Natural killer cell treated with Interleukin-12 subunit alpha and Interleukin-12 subunit beta and Interleukin-15 and Interleukin-18, amount 100 ng/mL, for 72 hours (primary cell): ENCODE measurements at places on chromosomes 11 and 22. TPM values are rescaled to one million over a fixed set of nuclear protein-coding genes. Genes with fewer than 3 reads are reported as not detected.

C11orf42 gene
- total RNA-seq = not detected

TMEM179B gene
- total RNA-seq = 30.5 TPM

TMEM109 gene
- 105 TPM for total RNA-seq

CCDC34 gene
- total RNA-seq = 9.9 TPM

DCPS gene
- total RNA-seq = 46.7 TPM

TPCN2 gene
- total RNA-seq = 17.1 TPM

UPK2 gene
- 1.1 TPM for total RNA-seq

GRCh38 chr22:31544481-31545480 is 48.4 kb downstream of the SFI1 start:
- no peak for DNase-seq

DNA sequence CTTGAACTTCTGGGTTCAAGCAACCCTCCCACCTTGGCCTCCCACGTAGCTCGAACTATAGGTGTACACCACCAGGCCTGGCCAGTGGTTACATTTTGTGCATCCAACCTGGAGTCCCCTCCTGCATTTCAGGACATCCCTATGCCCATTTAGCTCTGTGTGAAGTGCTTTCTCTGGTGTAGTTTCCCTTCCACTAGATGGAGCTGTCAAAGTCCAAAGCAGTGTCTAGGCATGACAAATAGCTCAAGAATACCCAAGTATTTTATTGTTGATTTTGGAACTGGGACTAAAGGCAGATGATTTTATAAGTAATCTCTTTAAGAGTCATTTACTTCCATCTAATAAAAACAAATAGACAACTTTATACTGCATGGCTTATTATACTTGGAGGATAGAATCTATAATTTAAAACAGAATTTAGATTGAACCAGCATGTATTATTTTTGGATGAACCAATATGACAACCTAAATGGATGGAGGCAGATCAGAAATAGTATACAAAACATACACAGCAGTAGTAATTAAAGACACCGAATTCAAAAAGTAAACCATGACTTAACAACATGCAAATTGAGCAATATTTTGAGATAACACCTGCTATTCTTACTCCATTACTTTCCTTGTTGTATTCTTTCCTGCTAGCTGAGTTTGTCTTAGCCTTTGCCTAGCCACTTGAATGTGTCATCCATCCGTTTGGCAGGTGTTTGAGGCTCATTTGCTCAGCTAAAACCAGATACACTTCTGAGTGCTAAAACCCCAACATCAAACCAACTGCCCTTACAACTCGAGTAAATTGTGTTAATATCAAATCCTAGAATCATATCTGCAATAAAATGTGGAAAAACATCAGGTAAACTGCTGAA is 37.7 kb downstream of the EIF4ENIF1 start:
- no peak for DNase-seq

DNA sequence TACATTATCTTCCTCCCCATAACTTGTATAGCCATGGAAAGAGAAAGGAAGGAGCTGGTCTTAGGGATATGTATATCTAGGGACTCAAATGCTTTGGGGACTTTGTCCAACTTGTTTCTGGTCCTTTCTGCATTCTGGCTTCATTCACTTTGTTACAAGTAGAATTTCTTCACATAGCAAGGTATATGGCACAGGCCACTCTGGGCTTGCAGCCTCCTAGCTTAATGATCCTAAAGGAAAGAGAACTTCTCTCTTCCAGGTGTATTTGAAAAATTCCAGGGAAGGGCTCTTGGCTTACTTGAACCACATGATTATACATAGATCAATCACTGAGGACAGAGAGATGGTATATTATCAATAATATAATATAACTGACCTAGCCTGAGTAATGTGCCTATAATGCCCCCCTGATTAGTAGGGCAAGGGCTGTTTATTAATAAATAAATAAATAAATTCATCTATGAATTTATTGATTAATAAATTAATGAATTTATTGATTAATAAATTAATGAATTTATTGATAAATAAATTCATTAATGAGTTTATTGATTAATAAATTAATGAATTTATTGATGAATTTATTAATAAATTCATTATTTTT is 48.2 kb upstream of the CEP295 start:
- DNase-seq = no peak

- no peak for DNase-seq
These were observed 26.1 kb downstream of the GDPD5 start for GRCh38 chr11:75499423-75500190.

GRCh38 chr11:82105331-82105998 is 628.2 kb downstream of the FAM181B start:
- no peak for DNase-seq

DNA sequence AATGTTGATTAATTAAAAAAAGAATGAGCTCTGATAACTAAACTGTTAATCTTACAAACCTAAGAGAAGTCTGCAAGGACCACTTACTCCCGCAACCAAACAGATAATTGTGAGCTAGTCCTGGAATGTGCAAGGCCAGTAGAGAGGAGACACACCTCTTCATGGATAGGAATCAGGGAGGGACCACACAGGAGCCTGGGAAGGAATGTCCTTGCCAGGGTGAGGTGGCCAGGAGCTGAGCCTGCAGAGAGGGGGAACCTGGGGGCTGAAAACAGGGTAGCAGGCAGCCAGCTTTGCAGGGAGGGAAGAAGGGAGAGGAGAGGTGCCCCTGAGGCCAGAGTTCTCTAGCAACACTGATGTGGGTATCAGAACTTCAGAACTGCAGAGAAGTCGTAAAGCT is 9.4 kb upstream of the NLRP10 start:
- DNase-seq = no peak

GRCh38 chr11:73350908-73351636 is 25.1 kb upstream of the RELT start:
- DNase-seq = no peak

- peak; percentile 53 for DNase-seq
These were observed 38.0 kb downstream of the BCR start for GRCh38 chr22:23218053-23218866.

GRCh38 chr11:117843666-117844484 is 19.3 kb upstream of the FXYD2 start:
- peak; percentile 76 for DNase-seq

DNA sequence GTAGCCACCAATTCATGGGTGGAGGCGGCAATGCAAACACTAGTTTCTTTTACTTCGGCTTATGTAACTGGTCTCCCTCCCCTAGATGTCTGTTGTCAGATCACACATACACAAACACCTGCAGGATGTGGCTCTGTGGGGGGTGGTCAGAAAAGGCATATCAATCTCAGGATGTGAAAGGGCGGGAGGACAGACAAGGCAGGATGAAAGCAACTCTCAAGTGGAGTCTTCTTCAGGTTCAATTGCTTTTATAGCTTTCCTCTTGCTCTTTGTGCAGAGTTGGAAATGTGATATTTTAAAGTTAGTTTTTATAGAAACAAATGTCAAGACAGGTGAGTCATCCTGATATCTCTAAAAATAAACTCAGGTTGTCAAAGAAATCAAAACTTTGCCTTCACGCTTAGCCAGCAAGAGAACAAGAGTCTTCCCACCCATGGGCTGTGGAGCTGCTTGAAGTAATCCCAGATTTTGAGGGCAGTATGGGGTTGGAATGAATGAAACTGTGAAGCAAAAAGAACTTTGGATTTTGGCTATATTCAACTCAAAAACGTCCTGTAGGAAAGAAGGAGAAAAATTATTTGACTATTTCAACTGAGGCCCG is 423.4 kb downstream of the GUCY1A2 start:
- no peak for DNase-seq

DNA sequence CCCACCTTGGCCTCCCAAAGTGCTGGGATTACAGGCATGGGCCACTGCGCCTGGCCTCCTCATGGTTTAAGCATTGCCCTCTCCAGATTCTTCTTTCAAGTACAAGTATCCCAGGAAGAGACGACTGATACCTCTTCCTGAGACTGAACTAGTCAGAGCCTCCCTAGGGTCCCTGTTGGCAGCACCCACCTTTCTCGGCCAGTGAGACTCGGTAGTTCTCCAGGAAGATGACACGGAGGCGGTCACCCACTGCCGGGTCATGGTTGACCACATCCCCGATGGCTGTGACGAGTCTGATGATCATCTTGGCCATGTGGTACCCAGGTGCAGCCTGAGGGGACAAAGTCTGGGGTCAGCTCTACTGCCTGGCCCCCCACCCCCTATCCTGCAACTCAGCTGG is 7.2 kb upstream of the RASGRP2 start:
- no peak for DNase-seq

DNA sequence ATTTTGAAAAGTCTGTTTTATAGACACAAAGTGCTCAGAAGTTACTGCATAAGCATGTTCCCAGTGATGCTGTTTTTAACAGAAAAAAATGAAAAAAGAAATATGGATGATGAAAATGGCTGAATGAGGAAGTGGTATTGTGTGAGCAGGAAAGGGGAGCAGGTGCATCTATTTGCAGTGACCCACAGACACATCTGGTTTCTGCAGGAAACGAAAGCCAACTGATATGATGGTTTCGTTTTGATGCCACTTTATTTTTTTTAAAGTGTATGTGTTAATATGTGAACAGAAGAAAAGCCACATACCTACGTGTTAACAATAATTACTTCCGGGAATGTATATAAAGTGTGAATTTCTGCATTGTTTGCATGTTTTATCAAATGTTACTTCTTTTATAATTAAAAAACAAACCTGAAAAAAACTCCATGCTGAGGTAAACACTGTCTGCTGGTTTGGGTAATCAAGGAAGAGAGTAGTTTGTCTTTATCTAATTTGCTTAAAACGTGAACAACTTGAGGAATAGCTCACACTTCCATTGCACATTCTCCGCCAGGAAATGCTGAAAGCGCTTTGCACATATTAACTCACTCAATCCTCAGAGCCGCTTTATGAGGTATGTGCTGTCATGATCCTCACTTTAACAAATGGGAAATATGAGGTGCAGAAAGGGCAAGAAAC is 1335.9 kb downstream of the TBC1D22A start:
- no peak for DNase-seq

DNA sequence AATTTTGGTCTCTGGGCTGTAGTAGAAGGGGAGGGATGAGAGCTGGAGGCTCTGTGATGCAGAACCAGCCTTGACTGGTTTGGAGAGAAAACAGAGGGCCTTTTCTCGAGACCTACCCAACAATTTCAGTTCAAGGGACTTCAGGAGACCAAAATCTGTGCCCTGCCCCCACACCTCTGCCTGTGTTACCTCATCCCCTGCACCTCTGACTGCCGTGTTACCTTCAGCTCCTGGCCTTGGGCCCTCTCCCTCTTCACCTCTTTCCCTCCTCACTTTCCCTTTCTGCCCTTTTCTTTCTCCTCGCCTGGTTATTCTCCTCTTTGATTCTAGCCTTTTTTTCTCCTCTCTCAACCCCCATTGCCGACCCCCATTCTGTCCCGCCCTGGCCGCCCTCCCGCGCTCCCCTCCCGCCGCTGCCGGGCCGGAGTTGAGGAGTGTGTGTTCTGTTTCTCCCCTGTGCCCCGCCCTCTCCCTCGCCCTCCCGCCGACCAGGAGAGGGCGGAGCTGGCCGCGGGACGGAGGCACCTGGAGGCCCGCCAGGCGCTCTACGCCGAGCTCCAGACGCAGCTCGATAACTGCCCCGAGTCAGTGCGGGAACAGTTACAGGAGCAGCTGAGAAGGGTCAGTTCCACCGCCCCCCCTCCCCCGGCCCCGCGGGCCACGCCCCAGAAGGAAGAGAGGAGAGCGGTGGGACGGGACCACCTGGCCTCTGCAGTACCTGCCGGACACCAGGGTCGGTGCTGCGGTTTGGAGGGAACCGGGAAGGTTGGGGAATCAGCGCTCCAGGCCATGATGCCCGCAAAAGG is 27.2 kb downstream of the PHLDB1 start:
- DNase-seq = no peak

DNA sequence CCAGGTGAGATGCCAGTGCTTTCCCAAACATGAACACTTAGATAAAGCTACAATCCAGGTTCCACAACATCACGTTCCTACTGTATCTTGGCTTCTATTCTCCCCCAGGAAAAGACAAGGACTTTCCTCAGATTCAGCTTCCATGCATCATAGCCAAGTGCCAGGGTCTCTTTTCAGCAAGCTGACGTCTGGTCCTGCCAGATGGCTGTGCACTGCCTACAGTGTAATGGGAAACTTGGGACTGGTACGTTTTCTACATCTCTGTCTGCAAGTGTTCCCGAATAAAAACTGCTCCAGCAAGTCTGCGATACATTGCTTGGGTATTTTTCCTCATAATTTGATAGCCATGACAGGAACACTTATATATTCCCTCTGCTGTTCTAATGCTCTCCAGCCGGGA is 412.5 kb downstream of the FAM181B start:
- DNase-seq = no peak

DNA sequence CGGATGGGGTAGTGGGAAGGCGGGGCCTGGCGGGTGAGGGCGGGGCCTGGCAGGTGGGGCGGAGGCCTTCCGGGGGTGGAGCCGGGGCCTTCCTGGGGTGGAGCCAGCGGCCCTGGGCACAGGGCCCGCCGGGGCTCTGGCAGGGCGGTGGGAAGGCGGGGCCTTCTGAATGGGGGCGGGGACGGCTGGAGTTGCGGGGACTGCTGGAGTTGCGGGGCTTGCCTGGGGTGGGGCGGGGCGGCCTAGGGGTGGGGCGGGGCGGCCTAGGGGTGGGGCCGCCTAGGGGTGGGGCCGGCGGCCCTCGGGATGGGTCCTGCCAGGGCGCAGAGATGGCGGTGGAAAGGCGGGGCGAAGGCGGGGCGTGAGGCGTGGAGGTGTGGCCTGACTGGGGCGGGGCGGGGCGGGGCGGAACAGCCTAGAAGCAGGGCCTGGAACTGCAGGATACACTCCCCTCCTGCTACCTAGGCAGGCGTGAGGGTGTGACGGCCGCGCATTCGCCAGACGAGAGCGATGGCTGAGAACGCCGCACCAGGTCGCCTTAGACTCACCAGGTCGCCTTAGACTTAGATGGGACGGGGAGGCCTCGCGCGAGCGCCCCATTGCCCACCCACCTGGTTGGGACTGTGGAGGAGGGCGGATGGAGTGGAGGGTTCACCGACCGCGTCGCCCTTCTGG is 19.3 kb downstream of the RRP7A start:
- peak; percentile 83 for DNase-seq

GRCh38 chr11:47152953-47153950 is 23.4 kb downstream of the ARFGAP2 start:
- DNase-seq = no peak

DNA sequence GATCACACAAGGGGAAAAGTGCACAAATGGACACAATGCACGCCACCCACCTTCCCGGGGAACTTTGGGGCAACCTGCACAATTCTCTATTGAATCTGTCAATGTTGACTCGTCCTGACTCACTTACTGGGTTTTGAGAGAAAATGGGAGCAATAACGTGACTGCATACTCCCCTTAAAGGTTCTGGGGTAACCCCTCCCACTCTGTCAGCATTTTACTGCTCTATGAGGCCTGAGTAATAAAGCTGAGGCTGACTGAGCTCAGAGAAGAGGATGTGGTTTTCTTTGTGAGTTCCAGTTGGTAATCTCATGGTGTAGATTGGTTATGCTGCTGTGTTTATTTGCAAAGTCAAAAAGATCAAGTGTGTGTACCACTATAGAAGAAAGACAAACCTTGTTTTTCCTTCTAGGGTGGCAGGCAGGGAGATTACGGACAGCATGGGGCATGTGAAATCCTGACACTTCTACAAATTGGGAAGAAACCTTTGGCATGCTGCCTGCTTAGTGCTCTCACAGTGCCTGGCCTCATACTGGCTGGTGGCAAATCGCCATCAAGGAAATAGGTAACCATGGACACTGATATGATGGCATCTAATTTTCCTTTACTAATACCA is 16.1 kb upstream of the APOA1 start:
- DNase-seq = peak; percentile 75
